ENCODE measurements at places on chromosomes 2 and 18. TPM values are rescaled to one million over a fixed set of nuclear protein-coding genes. Genes with fewer than 3 reads are reported as not detected.

GPR35 gene
- 0.35 TPM for total RNA-seq

LRATD1 gene
- 3.1 TPM for total RNA-seq

CDK15 gene
- total RNA-seq = 0.31 TPM

FTCDNL1 gene
- total RNA-seq = 1.3 TPM

RBKS gene
- total RNA-seq = 3.4 TPM

PRSS56 gene
- total RNA-seq = not detected

LHCGR gene
- not detected for total RNA-seq

DNA sequence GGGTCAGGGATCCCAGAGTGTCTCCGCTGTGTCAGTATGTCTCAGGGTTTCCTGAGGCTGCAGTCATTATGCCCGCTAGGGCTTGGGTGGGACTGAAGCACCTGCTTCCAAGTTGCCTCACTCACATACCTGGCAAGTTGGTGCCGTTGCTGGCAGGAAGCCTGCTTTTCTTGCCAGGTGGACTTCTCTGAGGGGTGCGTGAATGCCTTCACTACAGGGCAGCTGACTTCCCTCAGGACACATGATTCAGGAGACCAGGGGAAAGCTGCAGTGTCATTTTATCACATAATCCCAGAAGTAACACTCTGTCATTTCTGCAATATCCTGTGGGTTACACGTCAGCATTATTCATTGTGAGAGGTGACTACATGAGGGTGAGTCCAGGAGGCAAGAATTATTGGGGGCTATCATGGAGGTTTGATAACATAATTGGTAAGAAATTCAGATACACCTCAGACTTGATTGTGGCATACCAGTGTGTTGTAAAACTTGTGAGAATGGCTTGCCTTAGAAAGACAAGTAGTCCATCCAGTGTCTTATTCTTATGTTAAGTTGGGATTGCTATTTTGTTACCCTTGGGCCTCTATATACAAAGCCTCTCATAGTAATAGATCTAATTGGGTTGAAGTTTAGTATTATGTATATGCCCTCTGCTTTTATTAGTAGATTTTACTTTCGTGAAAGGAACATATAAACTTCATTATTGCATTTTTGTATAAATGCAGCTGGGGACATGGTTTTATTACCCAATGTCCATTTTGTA, 44.1 kb downstream of the NEDD4L start:
- H3K27me3 ChIP-seq = no peaks in the 10 kb centered on the region
- no peaks in the 10 kb centered on the region for H3K36me3 ChIP-seq
- peaks cover 58% of the 10 kb centered on the region for H3K4me1 ChIP-seq
- peak overlapping the region; percentile 88 for H3K27ac ChIP-seq

- H3K4me1 ChIP-seq = no peaks in the 10 kb centered on the region
- no peak overlapping the region for H3K4me3 ChIP-seq
- H3K27ac ChIP-seq = no peak overlapping the region
- H3K27me3 ChIP-seq = no peaks in the 10 kb centered on the region
Measured at GRCh38 chr18:58813105-58813504, 51.6 kb upstream of the ZNF532 start.

- H3K4me1 ChIP-seq = no peaks in the 10 kb centered on the region
- H3K27me3 ChIP-seq = no peaks in the 10 kb centered on the region
- no peak overlapping the region for H3K4me3 ChIP-seq
- no peaks in the 10 kb centered on the region for H3K36me3 ChIP-seq
Measured at GRCh38 chr2:212974692-212975091, 176.7 kb downstream of the IKZF2 start.

DNA sequence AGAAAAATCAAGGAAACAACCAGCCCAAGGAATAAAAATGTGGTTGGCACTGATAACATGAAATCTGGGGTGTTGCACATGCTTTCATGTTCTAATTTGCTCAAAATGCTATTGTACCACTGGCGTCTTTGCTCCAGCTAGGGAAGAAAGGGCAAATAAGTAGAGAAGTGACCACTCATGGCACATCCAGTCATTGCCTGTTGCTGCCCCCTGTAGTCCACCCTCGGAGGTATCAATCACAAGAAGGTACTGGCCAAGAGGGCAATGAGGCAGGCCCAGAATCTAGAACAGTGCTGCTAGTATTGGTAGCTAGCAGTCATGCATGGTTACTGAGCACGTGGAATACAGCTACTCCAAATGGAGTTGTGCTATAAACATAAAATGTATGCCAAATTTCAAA, 213.4 kb downstream of the CDCA7 start:
- peaks cover 10% of the 10 kb centered on the region for H3K4me1 ChIP-seq
- H3K27ac ChIP-seq = no peak overlapping the region
- H3K4me3 ChIP-seq = no peak overlapping the region
- DNase-seq = no peak
- no peaks in the 10 kb centered on the region for H3K36me3 ChIP-seq

DNA sequence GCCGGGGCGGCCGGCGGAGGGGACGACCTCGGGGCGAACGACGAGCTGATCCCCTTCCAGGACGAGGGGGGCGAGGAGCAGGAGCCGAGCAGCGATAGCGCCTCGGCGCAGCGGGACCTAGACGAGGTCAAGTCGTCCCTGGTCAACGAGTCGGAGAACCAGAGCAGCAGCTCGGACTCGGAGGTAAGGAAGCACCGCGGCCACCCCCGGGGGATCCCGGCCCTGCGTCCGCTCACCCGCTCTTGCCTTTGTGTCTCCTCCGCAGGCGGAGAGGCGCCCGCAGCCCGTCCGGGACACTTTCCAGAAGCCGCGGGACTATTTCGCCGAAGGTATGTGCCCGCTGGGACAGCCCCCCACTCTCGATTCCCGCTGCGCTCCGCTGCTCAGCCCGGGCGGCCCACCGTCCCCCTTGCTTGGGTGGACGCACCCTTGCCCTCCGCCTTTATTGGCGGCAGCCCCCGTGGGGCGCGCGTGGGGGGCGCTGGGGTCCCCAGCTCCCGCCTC, 611 bp downstream of the TCF7L1 start:
- H3K4me1 ChIP-seq = no peaks in the 10 kb centered on the region
- H3K27ac ChIP-seq = no peak overlapping the region
- H3K36me3 ChIP-seq = no peaks in the 10 kb centered on the region
- peak; percentile 51 for DNase-seq

DNA sequence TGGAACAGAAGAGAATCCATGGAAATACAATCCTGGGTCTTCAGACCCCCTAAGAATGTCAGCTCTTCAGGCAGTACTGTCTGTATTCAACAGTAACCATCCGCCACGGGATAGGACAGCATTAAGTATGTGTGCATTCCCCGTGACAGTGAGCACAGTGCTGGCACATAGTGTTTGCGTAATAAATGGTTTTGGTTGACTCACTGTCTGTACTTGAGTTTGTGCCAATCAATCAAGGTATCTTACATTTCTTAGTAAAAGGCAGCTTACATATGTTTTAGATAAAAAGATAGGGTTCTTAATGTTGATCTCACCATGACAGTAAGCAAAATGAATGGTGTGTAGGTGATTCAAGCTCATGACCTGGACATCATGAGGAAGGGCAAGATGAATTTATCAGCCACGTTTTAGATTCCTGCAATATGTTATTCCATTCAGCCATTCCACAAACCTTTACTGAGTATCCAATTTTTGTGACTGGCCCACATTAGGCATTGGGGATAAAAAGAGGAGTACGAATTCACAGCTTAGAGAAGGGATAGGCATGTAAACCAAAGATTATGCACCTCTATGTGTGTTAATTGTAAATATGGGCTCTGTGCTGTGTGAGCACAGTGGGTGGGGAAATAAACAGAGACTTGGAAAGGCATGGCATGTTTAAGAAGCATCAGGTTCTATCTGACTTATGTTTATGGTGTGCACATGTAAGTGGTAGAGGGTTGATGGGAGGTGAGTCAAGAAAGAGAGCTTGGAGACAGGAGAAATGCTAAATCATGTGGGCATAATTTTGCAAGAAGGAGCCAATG, 258.8 kb downstream of the SLC8A1 start:
- no peak for DNase-seq
- no peak overlapping the region for H3K27ac ChIP-seq
- no peaks in the 10 kb centered on the region for H3K27me3 ChIP-seq
- no peaks in the 10 kb centered on the region for H3K36me3 ChIP-seq
- no peak overlapping the region for H3K4me3 ChIP-seq

DNA sequence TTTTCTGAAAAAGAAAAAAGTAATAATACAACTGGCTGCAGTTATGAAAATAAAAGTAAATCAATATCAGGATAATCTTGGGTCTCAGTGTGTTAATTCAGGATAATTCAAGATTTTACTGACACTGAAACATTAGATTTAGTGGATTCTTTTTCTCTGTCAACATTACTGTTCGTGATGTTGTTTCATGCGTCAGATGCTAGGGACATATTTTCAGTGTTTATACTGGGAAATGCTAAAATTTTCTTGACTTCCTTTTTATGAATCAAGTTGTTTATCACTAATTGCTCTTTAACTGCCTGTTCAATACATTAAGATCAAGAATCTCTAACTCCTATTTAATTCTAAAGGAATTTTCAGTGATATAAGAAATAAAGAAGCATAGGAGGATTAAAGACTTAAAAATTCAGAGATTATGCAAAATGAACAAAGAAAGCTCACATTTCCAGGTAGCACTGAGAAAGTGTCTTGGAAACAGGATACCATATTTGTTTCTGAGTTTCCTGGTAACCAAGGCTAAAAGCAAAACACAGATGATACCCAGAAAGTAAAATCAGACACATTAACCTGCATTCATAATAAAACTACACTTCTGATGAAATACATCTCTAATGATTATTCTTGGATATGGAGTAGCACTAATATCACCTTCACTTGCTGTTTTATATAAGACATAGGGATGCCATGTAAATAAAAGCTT, 174.0 kb downstream of the ARL4C start:
- DNase-seq = no peak
- no peaks in the 10 kb centered on the region for H3K4me1 ChIP-seq

DNA sequence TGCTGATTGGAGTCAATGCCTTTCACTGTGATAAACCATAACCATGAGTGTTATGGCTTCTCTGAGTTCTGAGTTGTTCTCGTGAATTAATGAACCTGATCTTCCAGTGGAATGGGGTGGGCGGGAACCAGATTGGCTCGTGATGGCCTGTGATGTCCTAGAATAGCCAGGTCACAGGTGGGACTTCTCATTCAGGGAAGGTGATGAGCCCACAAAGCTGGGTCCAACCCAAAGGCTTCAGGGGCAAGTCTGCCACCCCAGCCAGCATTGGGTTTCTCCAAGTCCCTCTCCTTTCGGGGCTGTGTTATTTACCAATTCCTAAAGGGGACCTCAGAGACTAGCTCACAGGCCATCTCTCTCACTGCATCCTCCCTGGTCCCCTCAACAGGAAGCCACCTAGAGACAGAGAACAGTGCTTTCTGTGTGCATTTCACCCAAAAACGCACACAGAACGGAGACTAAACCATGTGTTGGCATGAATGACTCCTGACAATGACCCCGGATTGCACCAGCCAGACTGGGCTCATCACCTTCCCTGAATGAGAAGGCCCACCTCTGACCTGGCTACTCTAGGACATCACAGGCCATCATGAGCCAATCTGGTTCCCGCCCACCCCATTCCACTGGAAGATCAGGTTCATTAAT, 85.5 kb downstream of the MALT1 start:
- H3K4me1 ChIP-seq = no peaks in the 10 kb centered on the region
- no peak overlapping the region for H3K4me3 ChIP-seq
- no peaks in the 10 kb centered on the region for H3K36me3 ChIP-seq

DNA sequence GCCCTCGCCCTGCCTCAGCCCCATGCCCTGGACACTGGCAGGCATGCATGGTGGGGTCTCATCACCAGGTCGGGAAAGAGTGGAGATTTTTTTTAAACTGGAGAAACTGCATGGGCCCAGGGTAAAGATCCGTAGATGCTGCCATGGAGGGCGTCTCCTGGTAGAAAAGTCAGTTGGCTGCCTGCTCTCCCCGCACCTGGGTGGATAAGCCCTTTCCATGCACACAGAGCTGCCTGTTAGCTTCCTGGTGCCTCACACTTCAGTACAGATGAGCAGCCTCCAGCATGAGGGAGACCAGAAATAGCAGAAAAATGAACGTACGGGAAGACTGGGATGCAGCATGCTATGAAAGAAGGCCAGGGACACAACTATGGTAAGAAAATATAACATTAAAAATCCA, 92.0 kb downstream of the ASAP2 start:
- H3K27me3 ChIP-seq = no peaks in the 10 kb centered on the region
- no peaks in the 10 kb centered on the region for H3K36me3 ChIP-seq
- H3K4me3 ChIP-seq = no peak overlapping the region
- no peak overlapping the region for H3K27ac ChIP-seq
- DNase-seq = no peak

DNA sequence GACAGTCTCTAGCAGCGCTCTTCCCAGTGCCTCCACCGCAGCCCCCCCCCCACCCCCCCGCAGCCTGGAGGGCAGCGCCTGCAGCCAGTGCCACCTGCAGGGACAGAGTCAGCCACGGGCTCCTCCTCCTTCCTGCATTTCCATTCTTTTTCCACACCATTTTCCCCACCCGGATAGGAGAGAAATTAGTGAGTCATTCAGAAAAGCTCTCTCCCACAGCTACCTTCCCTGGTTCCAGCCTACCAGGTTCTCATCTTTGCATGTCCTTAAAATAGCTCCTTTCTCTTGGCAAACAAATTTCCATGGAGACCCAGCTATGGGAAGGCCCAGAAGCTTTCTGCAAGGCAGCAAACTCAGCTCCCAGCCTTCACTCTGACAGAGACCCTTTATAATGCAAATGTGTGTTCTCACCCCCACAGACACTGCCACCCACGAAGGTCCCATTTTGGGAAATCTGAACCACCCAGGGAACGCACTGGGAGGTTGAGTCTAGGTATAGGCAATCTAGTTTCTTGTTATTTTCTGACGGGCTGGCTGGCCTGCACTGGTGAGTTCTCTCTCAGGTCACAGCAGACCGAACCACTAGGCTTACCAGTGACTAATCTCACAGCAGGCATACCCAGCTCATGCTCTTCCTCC, 41.8 kb upstream of the ATG16L1 start:
- no peak overlapping the region for H3K4me3 ChIP-seq
- no peaks in the 10 kb centered on the region for H3K4me1 ChIP-seq
- no peaks in the 10 kb centered on the region for H3K27me3 ChIP-seq
- DNase-seq = no peak
- H3K36me3 ChIP-seq = no peaks in the 10 kb centered on the region
- no peak overlapping the region for H3K27ac ChIP-seq

DNA sequence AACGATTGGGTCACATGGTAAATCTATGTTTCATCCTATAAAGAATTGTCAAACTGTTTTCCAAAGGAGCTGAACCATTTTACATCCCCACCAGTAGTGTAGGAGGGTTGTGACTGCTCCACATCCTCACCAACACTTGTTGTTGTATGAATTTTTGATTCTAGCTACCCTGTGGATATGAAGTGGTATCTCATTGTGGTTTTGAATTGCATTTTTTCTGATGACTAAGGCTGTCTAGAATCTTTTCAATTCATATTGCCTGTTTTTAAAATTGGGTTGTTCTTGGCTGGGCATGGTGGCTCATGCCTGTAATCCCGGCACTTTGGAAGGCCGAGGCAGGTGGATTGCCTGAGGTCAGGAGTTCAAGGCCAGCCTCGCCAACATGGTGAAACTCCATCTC, 44.5 kb downstream of the TXNL1 start:
- H3K27me3 ChIP-seq = no peaks in the 10 kb centered on the region
- H3K4me1 ChIP-seq = no peaks in the 10 kb centered on the region
- H3K27ac ChIP-seq = no peak overlapping the region
- H3K4me3 ChIP-seq = no peak overlapping the region
- no peak for DNase-seq

All from pancreas (tissue), 10 donors.